ENCODE measurements at places on chromosomes 11 and 22.

DNA sequence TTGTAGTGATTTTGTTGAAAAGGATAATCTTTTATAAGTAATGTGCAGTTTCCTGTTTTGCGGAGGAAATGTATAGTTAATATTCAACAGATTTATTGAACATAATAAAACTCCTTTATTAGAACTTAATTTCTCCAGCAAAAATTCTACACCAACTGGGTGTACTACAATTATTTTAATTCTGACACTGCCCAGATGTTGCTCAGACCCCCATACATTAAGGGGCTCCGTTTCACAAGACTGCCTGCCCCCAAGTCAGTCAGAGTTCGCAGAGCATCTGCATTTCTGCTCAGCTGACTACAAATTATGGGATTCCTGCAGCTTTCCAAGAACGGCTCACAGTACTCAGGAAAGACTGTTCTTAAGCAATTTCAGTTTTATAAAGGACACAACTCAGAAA lies 6.2 kb downstream of the CEP57 start:
- DNase-seq: no peak

DNA sequence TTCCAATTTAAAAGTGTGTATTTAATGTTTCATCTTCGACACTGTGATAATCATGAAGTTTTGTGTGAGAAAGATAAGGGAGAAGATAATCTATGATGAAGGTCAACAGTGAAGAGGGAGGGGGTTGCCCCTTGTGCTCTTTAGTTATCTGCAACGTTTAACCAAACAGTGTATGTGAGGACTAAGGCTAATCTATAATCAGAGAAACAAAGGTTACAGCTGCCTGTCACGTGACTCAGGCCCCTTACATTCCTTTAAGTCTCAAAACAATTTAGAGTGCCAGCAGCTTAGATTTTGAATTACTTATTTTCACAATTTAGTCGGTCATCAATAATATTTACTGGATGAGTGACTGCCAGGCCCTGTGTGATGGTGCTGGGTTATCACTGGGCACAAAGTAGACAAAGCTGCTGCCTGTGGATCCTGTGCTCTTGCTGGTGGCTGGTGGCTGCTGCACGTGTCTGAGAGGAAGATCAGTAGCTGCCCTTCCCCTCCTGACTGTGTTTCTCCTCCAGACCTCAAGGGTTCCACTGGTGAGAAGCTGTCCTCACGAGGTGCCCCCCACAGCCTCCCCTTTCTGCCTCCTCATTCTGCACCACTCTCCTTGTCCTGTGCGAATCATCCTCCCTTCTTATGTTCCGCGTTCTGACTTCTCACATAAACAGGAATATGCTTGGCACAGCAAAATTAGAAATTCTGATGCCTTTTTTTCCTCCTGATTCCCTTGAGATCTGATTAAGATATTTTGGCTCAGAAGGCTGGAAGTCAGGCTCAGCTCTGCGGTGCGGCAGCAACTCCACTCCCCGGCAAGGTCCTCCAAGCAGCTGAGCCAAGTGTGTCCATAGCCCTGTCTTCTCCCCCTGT lies 331.1 kb upstream of the B3GAT1 start:
- no peak for DNase-seq

- DNase-seq: no peak
Measured at GRCh38 chr22:43516386-43516785, 104.6 kb downstream of the MPPED1 start.

- peak; percentile 20 for DNase-seq
Measured at GRCh38 chr22:26756675-26757293, 99.4 kb downstream of the MIAT start.

DNA sequence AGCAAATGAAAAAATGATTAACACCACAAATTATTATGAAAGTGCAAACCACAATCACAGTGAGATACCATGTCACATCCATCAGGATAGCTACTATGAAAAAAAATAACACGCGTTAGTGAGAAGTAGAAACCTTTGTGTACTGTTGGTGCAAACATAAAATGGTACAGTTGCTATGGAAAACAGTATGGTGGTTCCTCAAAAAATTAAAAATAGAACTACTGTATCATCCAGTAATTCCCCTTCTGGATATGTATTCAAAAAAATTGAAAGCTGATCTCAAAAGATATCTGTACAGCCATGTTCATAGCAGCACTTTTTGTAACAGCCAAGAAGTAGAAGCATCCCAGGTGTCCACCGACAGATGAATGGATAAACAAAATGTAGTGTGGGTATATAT lies 43.4 kb downstream of the CCDC81 start:
- DNase-seq: no peak

GRCh38 chr11:19571906-19572305 lies 140.7 kb upstream of the NAV2 start:
- no peak for DNase-seq

DNA sequence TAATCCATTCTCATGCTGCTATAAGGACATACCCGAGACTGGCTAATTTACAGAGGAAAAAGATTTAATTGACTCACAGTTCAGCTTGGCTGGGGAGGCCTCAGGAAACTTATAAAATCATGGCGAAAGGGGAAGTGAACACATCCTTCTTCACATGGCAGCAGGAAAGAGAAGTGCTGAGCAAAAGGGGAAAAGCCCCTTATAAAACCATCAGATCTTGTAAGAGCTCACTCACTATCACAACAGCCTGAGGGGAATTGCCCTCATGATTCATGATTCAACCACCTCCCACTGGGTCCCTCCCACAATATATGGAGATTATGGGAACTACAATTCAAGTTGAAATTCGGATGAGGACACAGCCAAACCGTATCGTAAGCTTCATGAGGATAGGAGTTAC lies 3.8 kb upstream of the CYB5R2 start:
- no peak for DNase-seq

Measured in bone marrow (tissue), 2 donors.